ENCODE measurements at places on chromosomes 2 and 18.

- no peak for DNase-seq
These were observed 133.5 kb upstream of the ZNF236 start for GRCh38 chr18:76688724-76689472.

- no peak for DNase-seq
These were observed 695.4 kb upstream of the ID2 start for GRCh38 chr2:7986431-7986830.

- DNase-seq = no peak
These were observed 248 bp downstream of the HAAO start for GRCh38 chr2:42792087-42792582.

GRCh38 chr2:241739651-241740050 is 5.2 kb downstream of the D2HGDH start:
- no peak for DNase-seq

DNA sequence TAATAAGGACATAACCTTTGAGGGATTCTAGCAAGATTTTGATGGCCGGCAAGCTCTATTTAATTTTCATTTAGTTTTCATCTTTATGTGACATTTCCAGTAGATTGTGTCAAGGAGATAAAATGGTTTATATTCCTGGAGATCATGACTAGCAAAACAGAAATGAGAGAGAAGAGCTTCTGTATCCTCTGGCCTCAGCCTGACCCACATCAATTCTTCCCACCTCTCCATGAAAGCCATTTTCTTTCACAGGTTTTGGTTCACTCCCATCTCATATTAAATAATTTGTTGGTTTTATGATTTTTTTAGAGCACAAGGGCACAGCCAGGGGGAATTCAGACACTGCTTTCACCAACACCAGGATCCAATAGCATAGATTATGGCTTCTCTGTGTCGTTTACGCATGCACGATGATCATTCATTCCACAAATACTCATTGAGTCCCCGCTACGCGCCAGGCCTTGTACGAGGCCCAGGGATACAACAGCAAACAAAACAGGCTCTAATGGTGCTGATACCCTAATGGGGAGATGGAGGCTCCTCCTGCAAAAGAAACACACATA is 85.9 kb downstream of the SH3BP4 start:
- no peak for DNase-seq
